Right hindlimb (tissue), 1 donor: ENCODE measurements at places on chromosomes 11 and 22.
A peak's percentile ranks its signal among the peaks of the same experiment; 100 is the strongest.

DNA sequence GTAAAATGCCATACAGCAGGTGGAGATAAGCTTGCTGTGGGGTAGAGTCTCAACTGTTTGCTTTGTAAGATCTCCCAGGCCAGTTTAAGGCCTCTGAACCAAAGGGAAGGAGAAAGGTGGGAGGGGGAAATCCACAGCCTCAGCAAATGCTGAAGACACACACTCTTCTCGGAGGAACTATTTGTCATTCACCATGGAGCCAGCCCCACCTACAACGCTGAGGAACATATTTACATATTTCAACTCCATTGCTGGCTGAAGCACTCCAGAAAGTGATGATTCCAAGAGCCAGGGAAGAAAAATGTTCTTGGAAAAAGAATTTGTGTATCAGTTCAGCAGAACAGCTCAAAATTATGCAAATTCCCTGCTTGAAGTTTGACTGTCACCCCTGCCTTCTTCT, 6.5 kb downstream of the TENM4 start:
- DNase-seq: no peak

DNA sequence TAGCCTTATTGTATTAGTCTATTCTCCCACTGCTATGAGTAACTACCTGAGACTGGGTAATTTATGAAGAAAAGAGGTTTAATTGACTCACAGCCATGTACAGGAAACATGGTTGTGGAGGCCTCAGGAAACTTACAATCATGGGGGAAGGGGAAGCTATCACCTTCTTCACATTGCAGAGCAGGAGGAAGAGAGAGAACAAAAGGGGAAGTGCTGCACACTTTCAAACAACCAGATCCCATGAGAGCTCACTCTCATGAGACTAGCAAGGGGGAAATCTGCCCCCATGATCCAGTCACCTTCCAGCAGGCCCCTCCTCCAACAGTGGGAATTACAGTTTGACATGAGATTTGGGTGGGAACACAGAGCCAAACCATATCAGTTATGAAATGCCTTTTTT, 179.4 kb downstream of the ARHGAP42 start:
- no peak for DNase-seq

- no peak for DNase-seq
These were observed 471.0 kb downstream of the INSC start for GRCh38 chr11:15585602-15586331.

- DNase-seq: no peak
These were observed 38.5 kb downstream of the TNRC6B start for GRCh38 chr22:40216041-40216756.

- DNase-seq: no peak
These were observed 4.9 kb downstream of the NLRX1 start for GRCh38 chr11:119173453-119173852.

DNA sequence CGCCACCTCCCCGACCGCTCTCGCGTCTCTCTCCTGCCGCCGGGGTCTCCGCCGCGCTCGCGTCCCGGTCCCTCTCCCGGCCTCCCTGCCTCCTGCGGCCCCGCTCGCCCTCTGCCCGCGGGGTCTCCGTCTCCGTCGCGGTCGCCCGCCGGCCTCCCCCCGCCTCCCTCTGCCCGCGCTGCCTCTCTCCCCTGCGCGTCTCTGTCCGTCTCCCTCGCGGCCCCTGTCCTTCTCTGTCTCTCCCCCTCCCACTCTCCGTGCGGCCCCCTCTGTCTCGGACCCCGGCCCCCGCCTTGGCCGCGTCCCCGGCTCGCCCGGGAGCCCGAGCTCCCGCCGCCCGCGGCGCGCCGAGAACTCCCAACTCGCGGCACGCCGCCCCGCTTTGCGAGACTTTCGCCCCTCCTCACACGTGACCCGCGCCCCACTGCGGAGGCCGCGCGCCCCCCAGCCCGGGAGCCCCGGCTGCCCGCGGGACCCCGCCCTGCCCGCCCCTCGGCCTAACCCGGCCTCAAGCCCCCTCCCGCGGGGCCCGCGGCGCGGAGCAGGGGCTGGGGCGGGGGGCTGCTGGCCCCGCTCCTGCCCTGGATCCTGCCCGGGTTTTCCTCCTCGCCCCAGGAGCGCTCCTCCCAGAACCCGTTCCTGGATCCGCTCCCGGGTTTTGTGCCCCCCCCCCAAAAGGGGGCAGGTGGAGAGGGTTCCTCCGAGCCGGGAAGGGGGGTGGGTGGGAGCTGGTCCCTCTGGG, 702 bp upstream of the KCNJ4 start:
- peak; percentile 64 for DNase-seq

- no peak for DNase-seq
These were observed 59.6 kb downstream of the ATXN10 start for GRCh38 chr22:45731041-45731797.

GRCh38 chr11:72380132-72380503, 54.2 kb downstream of the CLPB start:
- no peak for DNase-seq

GRCh38 chr22:50713571-50714056, 24.4 kb upstream of the ACR start:
- no peak for DNase-seq

DNA sequence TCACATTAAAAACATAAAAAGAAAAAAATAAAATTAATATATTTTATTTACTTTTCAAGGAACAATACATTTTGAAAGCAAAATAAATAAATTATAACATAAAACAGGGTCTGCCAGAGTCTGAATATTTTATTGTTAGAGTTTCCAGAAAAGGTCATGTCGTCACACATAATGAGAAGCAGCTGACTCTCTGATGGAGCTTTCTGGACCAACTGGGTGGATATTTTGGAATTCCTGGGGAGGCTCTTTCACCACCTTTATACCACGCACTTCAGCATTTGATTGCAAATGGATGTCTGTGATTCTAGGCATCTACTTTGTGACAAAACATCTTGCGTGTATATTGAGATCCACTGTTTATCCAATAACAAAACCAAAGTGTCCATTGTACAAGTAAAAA, 455.0 kb upstream of the CCDC179 start:
- DNase-seq: no peak

GRCh38 chr22:24483976-24484545, 11.1 kb upstream of the UPB1 start:
- no peak for DNase-seq

GRCh38 chr11:134581121-134581626, 169.1 kb upstream of the B3GAT1 start:
- DNase-seq: no peak

GRCh38 chr11:62980133-62980760, 4.5 kb downstream of the SLC22A6 start:
- no peak for DNase-seq

GRCh38 chr22:22913989-22914388, 26.4 kb downstream of the IGLL5 start:
- no peak for DNase-seq

DNA sequence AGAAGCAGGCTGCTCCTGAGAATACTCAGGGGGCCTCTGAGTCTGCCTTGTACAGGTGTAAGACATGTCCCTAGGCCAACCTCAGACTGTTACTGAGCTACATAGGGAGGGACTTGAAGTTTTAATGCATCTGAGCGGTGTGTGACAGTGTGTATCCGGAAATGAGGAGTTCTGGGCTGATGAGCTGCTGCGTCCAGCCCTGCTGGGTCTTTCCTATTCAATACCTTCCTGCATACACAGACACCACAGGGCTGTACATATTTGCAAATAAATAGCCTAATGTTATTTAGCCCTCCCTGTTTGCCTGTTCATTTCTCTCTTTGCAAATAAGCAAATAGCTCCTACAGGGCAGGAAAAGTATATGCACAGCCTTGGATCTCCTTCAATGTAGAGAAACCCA, 134.7 kb upstream of the KIRREL3 start:
- no peak for DNase-seq

DNA sequence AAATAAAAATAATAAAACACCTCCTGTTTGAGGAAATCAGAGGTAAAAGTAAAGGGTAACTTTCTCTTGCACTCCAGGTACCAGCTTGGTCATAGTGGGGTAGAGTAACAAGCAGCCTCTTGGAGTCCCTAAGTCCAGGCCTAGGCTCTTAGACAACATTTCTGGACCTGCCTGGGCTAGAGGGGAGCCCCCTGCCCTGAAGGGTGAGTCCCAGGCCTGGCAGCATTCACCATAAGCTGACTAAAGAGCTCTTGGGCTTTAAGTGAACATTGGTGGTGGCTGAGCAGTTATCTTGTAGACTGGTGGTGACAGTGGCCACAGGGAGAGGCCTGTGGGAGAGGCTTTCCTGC, 18.6 kb upstream of the OR56A3 start:
- DNase-seq: no peak

- DNase-seq: peak; percentile 58
These were observed 47.2 kb upstream of the SYT7 start for GRCh38 chr11:61627850-61628661.

DNA sequence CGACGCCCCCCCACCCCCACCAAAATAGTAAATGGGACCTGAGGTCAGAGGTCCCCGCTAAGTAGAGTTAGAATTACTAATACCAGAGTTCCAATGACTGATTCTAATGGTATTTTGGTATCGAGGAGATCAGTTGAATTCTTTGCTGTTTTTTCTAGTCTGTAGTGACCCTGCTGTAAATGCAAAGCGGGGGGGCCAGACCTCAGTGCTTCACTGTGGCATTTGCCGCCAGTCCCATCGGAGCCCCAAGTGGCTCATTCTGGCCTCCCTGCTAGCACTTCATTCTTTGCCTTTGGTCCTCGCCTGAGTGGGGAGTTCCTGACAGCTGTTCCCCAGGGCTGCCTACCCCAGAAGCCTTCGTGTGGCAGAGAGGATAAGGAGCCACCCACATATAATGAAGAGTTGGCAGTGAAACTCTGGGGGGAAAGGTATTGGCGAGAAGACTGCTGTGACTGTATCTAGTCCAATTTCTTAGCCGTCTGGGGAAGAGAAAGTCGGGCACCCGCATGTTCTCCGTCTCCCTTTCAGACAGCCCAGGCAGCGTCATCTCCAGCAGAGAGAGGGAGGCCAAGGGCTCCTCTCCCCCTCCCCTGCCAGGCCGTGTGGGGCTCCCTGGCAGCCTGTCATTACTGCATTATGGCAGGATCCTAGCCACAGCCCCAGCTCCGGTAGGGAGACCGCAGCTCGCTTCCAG, 19.4 kb upstream of the CABP7 start:
- DNase-seq: no peak

- DNase-seq: no peak
These were observed 90.1 kb downstream of the TYR start for GRCh38 chr11:89267660-89268302.

DNA sequence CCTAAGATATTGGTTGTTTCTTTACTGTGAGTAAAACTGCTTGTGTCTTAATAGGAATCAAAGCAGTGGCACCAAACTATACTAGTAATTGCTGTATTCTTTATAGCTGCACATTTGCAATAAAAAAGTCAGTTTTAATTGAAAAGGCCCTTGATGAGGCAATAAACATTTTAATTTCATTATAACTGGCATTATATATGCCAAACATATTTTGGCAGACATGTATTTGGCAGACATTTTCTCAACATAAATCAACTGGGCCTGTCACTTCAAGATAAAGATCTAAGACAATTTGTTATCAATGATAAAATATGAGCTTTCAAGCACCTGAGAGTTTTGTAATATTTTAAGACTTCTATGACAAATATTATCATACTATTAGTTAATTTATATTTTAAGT, 245.7 kb downstream of the SBF2 start:
- DNase-seq: no peak

DNA sequence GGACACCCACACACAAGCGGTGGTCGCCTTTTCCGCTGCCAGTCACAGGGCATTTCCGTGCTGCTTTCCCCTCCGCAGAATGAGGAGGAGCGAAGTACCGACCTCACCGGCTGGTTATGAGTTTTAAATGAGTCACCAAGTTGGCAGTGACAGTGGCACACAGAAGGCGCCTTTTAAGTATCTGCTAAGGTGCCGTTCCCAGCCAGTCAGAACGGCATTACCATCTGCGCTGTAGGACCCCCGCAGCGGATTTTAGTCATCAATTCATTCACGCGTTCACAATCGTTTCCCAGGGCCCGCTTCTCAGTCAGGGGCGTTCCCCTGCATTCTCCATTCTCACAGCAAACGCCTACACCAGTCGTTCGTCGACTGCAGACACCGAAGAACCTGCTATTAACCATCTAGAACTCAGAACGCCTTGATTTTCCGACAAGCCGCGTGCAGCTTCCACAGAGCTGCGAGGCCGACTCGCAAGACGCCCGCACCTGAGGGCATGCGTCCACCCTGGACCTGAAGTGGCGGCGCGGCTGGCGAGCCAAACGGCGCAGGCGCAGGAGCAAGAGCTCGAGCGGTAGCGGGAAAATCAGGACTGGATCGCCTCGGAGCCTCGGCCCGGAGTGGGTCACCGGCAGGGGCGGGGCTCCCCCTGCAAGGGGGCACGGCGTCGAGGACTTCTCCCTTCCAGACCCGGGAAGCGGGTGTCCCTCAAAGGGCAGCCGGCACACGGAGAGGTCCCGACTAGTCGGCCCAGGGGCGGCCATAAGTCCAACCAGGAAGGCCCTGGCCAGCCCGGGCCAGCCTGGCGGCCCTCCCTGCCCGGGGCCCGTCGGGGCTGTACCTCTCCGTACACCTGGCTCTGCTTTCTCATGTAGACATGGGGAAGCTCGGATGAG, 642 bp downstream of the CYP2R1 start:
- DNase-seq: peak; percentile 93

- peak; percentile 71 for DNase-seq
These were observed 86.5 kb downstream of the MN1 start for GRCh38 chr22:27715106-27715505.

- no peak for DNase-seq
These were observed 119.6 kb upstream of the BLID start for GRCh38 chr11:122235615-122236014.

DNA sequence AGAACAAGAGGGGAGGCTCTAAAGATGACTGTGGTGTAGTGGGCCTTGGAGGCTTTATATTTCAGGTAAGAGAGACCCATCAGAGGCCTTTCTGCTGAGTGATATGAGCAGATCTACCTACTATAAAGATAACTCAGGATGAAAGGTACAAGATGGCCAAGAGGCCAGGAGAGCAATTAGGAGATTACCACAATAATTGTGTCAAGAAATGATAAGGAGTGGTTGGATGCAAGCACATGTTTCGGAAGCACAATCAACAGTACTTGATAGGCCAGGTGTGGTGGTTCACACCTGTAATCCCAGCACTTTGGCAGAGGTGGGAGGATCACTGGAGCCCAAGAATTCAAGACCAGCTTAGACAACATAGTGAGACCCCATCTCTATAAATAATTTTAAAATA, 43.8 kb downstream of the SIK3 start:
- no peak for DNase-seq

GRCh38 chr11:83302151-83302550, 16.0 kb upstream of the CCDC90B start:
- DNase-seq: no peak
